ENCODE measurements at places on chromosomes 7 and 10. TPM values are rescaled to one million over a fixed set of nuclear protein-coding genes. Genes with fewer than 3 reads are reported as not detected.

NRG3 gene
- not detected for total RNA-seq

PLA2G12B gene
- not detected for total RNA-seq

NOBOX gene
- total RNA-seq = not detected

GRCh38 chr10:131848741-131849590 lies 51.8 kb upstream of the PPP2R2D start:
- DNase-seq = no peak

DNA sequence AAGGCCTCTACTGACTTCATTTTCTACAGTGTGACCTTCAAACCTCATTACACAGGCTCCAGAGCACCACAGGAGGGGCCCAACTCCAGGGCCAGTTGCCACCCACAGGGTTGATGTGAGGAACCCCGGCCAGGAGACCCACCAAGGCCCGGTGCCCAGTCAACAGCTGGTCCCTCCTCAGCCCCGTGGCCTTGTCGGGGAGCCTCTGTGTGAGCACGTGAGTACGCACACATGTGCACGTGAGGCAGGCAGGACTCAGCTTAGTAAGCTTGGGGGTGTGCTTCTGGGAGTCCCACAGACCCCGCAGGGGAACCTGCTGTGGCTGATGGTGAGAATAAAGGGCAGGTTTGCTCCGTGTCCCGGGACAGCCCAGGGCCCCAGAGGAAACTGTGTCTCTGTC lies 104.5 kb downstream of the VIPR2 start:
- DNase-seq = no peak

DNA sequence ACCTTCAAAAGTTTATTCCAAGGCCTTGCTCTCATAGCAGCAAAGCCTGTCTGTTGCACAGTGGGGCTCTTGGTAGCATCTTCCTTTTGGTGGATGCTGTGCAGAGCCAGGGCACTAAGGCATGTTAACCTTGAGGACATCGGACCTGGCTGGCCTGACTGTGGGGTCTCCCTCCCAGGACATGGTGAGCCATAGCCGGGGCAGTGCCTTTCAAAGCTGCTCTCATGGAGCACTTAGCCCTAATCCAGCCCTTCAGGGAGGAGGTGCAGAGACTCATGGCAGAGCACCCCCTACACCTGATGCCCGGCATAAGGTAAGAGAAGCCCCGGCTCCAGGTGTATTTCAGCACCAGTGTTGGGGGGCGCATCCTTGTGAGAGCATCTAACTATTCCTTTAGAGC lies 941.4 kb upstream of the ZNF722 start:
- DNase-seq = no peak

GRCh38 chr10:113138937-113139585 lies 189.0 kb downstream of the TCF7L2 start:
- no peak for DNase-seq

DNA sequence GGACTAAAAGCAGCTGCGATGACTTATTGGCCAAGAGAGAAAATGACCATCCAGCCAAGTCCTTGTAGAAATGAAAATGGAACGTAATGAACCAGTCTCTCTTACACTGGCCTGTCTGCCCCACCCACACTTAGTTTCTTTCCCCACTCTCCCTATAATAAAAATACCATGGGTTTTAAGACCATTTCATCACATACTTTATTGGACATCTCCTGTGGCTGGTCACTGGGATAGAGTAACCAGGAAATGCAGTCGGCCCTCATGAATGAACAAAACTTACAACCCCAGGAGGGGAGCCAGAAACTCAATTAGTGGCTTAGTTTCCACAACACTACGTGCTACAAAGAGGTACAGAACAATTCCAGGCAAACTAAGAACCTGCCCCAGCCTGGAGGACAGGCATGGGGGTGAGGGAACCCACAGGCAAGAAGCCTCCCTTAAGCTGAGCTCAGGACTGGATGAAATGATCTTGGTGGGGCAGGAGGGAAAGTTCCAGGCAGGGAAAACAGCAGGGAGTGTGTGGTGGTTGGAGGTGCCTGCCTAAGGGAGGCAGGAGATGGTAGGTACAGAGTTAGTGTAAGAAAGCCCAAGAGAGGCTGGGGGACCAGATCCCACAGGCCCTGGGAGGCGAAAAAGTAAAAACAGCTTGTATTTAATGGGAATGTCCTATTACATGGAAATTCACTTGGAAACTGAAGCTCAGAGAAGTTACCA lies 29.6 kb downstream of the MKI67 start:
- no peak for DNase-seq

- no peak for DNase-seq
Measured at GRCh38 chr10:97325754-97326153, 6.7 kb downstream of the FRAT1 start.

DNA sequence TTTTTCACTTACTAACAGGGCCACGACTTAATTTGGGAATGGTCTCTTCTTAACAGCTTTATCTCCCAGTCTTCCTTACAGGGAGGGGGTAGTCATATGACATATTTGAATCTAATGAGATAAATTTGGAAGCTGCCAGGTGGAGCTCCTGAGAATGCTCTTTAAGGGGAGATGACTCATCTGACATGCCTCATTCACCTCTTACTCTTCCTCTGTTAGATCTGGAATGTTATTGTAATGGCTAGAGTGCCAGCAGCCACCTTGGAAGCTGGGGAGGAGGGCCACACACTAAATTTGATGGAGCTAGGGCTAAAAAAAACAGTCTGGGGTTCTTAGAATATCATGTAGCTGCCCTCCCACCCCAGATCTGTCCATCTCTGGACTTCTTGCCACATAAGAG lies 22.7 kb downstream of the HECW1 start:
- DNase-seq = peak; percentile 79

Data from foreskin keratinocyte (primary cell).